ENCODE measurements at places on chromosomes 5 and 9.

DNA sequence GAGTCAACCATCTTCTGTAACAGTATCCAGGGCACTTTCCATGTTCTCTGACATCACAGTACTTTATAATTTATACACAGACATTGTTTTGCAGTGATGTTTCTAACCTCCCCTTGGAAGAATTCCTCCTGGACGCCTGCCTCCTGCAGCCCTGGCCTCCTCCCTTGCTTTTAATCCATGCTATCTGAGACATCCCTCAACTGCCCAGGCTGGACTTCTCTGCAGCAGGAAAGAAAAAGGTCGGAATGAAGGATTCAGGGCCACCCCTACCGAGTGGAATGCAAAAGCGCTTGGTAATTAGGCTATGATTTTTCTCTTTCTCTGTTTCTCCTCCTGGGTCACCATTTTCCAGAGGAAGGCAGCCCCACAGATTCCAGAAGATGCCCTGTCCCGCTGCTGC lies 47.0 kb upstream of the SHC3 start:
- DNase-seq: no peak

DNA sequence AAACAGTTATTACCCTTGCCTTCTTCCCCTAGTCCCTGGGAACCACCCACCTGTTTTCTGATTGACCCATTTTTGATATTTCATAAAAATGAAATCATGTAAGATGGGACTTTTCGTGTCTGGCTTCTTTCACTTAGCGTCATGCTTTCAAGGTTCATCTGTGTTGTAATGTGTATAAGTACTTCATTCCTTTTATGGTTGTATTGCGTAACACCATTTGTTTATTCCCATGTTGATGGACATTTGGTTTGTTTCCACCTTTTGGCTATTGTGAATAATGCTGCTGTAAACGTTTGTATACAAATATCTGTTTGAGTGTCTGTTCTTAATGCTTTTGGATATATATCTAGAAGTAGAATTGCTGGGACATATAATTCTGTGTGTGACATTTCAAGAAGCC lies 650.1 kb upstream of the COX7C start:
- DNase-seq: no peak

DNA sequence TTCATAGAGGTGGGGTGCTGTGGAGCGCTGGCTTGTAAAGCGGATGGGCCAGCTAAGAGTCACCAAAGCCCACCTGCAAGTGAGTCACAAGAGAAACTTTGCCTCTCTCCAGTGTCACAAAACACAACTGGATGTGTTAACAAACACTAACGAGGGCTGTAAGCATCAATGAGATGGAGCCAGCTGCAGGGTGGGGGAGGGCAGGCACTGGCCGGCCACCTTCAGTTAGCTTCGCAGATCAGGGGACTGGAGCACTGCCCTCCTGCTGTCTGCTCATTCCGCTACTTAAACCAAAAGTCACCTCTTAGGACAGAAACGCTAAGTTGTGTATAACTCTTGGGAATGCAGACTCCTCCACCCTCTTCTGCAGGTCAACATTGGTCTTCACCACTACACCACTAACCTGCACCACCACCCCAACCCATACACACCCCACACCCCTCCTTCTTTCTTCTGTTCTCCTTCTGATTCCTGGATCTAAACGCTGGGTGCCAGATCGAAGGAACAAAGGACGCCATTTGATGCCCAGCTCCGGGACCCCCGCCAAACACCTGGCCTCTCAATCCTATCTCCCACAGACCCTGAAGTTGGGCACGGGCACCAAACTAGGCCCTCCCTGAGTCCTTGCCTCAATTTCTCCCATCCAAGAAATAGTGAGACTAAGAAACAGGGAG lies 2.1 kb downstream of the ARSI start:
- DNase-seq: no peak

GRCh38 chr9:134373269-134373668 lies 47.0 kb downstream of the RXRA start:
- no peak for DNase-seq

- DNase-seq: no peak
Observed at GRCh38 chr9:132586830-132587591, 4.6 kb downstream of the BARHL1 start.

DNA sequence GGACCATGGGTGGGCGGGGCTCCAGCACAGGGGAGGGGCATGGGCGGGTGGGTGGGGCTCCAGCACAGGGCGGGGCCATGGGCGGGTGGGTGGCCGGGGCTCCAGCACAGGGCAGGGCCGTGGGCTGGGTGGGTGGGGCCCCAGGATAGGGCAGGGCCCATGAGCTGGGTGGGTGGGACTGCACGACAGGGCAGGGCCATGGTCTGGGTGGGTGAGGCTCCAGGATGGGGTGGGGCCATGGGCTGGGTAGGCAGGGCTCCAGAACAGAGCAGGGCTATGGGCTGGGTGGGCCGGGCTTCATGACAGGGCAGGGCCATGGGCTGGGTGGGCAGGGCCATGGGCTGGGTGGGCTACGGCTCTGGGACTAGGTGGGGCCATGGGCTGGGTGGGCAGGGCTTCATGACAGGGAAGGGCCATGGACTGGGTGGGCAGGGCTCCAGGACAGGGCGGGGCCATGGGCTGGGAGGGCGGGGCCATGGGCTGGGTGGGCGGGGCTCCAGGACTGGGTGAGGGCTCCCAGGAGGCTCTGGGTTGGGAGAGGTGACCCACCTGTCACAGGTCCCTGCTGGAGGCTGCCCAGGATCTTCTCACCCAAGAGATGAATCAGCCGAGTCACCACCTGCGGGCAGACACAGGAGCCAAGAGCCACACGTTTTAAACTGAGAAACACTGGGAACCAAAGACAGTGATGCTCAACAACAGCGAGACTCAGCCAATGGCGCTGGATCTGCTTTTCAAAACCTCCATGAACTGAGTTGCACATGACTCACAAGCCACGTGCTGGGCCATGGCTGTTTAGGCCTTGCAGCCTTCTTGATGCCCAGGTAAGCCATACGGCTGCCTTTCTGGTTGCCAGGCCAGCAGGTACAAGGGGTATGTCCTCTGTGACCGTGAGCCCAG lies 33.6 kb upstream of the NSMF start:
- no peak for DNase-seq

DNA sequence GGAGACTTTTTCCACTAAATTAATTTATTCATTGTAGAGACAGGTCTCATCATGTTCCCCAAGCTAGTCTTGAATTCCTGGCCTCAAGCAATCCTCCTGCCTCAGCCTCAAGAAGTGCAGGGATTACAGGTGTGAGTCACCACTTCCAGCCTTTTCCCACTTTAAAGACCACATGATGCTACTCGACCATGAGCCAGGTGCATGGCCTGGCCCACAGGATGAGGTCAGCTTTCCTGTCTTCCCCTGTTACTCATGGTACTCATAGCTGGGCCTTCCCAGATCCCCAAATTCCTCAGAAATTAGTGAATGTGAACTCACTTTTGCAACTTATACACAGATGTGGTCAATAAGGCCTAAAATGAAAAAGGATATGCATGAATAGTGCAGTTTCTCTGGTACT lies 395.9 kb downstream of the SEMA5A start:
- no peak for DNase-seq

DNA sequence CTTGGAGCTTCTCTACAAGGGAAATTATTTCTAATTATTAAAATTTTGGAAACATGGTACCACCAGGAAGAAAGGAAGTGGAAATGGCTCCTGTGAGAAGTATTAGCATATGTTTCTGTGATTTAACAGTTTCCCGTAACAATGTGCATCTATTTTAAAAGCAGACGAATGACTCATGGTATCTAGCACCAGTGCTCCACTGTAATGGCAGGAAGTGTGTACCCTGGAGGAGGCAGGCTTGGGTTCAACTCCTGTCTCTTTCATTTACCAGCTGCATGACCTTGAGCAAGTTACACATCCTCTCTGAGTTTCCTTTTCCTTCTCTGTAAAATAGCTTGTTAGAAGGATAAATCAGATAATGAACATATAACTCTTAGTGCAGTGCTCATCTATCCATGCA lies 41.0 kb upstream of the ANGPTL2 start:
- DNase-seq: no peak

DNA sequence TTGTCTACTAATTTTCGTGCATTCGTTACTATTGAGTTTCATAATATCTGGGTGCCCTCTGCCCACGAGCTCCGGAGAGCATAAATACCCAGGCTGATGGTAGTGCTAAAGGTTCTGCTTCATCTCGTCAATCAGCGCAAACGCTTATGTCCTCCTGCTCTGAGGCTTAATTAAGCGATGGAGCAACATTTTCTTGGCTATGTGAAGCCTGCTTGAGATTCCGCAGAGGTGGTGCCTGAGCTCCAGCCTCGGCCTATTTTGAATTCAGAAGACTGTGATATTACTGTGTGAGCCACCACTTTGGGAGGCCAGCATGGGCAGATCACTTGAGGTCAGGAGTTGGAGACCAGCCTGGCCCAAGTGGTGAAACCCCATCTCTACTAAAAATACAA lies 44.8 kb downstream of the ANXA2R start:
- DNase-seq: no peak

- DNase-seq: no peak
Observed at GRCh38 chr5:150320044-150320613, 17.4 kb upstream of the ARSI start.

- no peak for DNase-seq
Observed at GRCh38 chr5:87588316-87588715, 175.6 kb upstream of the CCNH start.

GRCh38 chr9:133118179-133118520 lies 2.9 kb downstream of the RALGDS start:
- no peak for DNase-seq

DNA sequence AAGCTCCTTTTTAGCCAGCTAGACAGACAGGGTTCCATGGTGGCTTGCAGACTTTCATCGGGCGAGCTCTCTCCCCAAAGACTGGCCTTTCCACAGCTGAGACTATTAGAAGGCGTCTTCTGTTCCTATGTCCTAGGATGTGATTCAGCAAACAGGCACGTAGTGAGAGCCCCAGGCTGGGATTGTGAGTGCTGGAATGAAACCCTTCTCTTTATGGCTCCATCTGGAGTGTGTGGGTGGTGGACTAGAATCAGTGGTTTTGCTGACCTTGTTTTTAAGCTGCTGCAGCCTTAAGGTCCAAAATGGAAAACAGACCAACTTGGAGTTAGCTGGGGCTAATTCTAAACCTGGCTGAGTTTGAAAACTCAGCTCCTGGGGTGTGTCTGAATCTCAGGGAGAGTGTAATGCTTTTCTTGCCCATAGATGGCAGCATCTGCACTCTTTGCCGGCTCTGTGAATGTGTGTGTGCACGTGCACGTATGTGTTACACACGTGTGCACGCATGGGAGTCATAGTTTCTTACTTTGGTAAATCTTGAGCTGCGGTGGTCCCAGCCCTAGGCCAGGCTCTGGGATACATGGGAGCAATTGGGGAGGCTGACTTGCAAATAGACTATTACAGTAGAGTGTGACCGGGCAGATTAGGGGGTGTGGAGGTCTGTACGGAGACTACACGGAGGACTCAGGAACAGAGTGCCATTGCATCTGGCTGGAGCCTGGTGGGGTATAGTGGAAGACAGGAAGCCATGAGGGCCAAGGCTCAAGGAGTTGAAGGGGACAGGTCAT lies 10.7 kb downstream of the GSN start:
- DNase-seq: no peak

- DNase-seq: no peak
Observed at GRCh38 chr9:131276094-131276888, at the start of gene FAM78A. Gene FAM78A, minus strand, starts transcription at chr9:131276510. Its CDS starts 331 bp downstream, at chr9:131276179.

GRCh38 chr5:34452170-34452828 lies 203.8 kb upstream of the RAI14 start:
- DNase-seq: no peak

GRCh38 chr9:76691517-76692313 lies 72.5 kb upstream of the PCA3 start:
- DNase-seq: no peak

DNA sequence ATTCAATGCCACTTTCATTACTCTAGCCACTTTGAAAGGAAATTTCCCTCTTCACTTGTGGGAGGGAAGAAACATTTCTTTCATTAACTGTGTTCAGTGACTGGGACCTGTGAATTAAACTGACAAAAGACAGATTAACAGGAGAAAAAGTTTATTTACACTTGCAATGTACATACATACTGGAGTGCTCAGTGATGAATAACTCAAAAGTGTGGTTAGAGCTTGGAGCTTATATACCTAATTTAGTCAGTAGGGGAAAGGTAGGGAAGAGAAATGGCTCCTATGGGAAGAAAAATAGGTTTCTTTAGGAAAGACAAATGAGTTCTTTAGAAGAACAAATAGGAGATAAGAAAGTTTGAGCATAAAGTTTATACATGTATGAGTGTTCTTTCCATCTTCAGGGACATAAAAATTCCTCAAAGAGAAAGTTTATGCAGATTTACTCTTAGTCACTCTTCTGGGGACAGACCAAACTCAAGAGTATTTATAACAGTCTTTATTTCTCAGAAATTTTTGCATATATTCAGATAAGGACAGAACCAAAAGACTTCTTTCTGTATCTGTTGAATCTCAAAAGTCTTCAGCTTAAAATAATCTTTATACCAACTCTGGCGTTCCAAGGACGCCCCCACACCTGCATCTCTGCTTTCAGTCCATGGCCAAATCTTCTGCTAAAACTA lies 120.0 kb upstream of the RAI14 start:
- no peak for DNase-seq

- DNase-seq: no peak
Observed at GRCh38 chr5:65809817-65810531, 88.0 kb downstream of the NLN start.

GRCh38 chr5:94779684-94780083 lies 161.2 kb downstream of the SLF1 start:
- no peak for DNase-seq

- no peak for DNase-seq
Observed at GRCh38 chr9:121288673-121289025, 20.7 kb downstream of the GSN start.

DNA sequence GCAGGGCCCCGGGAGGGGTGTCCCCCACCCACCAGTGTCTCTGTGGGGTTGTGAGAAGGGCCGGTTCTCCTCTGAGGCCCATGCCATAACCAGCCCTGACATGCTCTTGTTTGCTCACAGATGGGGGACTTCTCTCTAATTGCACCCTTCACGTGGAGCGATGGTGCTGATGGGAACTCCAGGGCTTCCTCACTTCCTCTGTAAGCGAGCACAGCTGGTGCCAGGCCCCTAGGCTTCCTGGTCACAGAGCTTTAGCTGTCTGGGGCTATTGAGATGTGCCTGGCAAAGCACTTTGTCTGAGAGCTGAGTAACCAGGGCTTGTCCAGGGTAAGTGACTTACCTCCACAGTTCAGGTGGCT lies 36.4 kb downstream of the PHF2 start:
- DNase-seq: no peak

Measured in stimulated activated CD4-positive, alpha-beta T cell treated with anti-CD3 and anti-CD28 coated beads, Interleukin-12 subunit alpha, Interleukin-12 subunit beta, amount 100 ng/mL, for 48 hours (primary cell).